ENCODE measurements at places on chromosomes 4 and X.

GRCh38 chr4:140012688-140013486 lies 141.1 kb downstream of the MAML3 start:
- peak; percentile 77 for DNase-seq

DNA sequence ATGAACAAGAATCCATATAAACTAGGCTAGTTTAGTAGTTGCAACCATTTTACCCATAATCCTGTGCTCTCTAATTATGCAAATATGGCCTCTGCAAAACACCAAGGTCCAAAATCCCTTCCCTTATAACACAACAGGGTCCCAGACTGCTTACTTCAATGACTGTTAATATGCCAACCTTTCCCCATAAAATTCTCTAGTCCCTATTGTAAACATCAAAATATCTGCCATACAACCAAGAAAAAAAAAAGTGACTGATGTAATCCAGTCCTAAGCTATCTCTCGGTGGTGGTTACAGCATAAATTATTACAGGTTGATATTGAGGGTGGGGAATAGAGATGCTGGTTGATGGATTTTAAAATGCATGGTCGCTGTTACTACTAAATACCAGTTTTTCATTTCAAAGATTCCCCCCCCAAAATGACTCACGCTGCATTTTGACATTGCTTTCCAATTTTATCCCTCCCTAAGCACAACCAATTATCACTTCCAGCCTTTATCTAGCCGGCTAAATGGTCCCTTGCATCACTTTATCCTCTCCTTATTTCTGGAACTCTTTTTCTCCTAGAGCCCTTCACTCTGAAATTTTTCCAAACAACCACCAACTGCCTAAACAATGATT lies 44.8 kb downstream of the TSPAN5 start:
- DNase-seq, result no peak

DNA sequence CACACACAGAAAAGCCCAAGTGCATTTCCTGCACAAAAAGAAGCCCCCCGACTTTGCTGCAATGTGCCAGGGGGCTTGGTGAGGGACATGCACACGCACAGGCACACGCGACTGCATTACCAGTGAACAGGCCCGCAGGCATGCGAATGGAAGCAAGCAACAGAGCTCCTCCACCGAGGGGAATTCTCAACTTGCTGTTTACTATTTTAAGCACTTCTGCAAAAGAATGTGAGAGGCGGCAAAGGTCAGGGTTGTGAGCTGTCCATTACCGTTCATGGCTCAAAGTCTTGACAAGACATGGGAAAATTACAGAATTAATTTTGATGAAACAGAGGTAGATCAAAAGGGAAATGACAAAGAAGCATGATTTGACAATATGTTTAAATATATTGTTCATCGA lies 342.5 kb upstream of the NOCT start:
- DNase-seq, result no peak

GRCh38 chr4:62709618-62710252 lies 1509.6 kb downstream of the ADGRL3 start:
- no peak for DNase-seq

DNA sequence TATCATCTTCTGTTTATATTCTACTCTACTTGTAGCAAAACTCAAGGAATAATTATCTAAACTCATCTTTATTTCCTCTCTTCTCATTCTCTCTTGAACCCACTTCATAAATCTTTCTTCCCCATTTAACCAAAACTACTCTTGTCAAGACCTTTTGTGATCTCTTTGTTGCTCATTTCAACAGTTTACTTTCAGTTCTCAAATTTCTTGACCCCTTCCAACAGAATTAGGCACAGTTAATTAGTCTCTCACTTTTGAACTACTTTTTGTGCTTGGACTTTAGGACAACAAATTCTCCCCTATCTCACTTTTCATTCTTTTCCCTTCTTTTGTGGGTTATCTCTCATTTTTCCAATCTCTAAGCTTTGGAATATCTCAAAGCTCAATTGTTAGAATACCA lies 27.4 kb upstream of the CAMK2D start:
- no peak for DNase-seq

- DNase-seq, result no peak
Measured at GRCh38 chr4:147879676-147880075, 147.8 kb downstream of the ARHGAP10 start.

- DNase-seq, result no peak
Measured at GRCh38 chr4:183989931-183990330, 84.8 kb downstream of the STOX2 start.

DNA sequence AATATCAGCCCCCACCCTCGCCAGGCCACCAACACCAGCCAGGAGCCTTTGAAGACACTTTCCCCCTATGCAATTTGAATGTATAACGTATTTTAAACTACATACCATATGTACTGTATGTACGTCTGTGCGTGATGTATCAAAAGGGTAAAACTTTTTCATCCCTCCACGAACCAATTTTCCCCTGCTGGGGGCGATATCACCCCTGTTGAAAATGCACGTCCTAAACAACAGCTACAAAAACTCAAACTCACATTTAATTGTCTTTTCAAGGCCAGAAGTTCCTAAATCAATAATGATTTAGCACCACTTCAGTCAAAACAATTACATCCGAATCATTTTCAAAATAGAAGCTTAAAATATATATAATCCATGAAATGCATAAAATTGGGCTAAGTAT lies 1.4 kb downstream of the VEGFD start:
- DNase-seq, result no peak

DNA sequence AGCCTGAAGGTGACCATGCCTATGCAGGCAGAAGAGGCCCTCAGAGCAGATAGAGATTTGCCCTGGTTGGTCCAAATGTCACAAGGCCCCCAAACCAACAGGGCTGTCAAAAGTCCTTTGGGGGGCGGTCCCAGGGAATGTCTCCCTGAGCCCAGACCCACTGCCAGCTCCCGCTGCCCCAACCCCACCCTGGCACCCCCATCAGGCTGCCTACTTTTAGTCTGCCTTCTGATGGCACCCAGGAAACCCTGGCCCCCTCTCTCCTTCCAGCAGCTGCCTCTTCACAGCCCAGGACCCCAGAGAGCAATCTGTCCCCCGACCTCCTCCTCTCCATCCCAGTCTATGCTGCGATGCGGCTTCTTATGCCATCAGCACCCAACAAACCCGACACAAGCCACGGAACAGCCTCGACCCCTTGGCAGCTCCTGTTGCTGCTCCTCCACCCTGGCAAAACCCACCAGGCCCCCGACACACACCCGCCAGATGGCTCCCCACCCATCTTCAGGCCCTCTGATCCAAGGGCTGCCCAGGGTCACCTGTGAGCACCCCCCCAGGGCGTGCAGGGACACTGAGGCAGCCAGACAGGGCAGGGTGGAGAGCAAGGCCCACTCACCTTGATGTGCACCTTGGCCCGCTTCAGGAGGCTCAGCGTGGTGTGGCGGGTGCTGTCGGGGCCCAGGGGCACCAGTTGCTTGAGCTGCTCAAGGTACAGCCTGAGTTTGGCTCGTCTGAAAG lies 9.9 kb downstream of the MXD4 start:
- no peak for DNase-seq

DNA sequence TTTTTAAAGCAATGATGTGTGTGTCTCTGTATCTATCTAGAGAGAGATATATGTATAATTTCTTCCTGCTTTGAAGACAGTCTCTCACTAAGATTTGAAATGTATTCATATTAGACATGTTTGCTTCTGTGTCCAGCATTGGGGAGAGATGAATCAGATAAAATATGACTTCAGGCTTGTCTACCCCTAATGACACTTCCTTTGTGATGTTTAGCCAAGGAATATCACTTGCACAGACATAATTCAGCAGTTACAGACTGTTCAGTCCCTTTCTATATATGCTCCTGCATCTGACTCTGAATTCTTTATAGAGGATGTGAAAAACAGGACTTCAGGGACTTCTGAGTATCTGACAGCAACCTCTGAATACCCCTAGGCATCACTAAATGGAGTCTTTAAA lies 158.4 kb downstream of the DCLK2 start:
- no peak for DNase-seq

DNA sequence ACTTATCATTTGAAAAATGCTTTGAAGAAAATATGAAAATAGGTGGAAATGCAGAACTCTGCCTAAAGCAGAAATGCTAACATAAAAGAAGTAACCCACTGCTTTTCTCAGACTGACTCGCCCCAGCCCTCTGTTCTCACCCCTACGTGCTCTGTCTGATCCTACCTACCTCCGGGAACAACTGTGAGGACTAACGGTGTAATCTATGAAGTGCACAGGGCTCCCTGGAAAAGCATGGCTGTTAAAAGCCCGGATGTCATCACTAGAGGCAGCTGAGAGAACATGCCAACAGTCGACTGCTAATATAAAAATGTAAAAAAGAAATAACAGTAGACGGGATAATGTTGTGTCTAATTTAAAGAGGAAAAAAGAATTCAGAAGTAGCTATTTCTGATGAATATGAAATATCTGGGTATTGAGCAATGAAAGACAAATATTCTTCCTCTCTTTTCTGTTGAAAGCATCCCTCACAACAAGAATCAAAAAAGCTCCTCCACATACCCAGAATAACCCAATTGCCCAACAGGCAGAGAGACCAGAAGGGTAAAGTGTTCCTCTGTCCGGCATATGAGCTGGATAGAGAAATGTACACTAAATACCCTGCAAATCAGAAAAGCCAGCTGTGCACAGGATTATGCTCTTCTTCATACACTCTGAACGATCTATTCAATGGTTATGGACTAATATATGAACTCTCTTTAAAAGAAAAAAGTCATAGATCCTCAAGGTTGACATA lies 130.7 kb downstream of the TSPAN5 start:
- no peak for DNase-seq

GRCh38 chrX:18676050-18676449 lies 4.1 kb upstream of the RS1 start:
- no peak for DNase-seq

GRCh38 chr4:132646186-132646585 lies 502.9 kb upstream of the PCDH10 start:
- DNase-seq, result no peak

- no peak for DNase-seq
Measured at GRCh38 chr4:88696630-88697029, 999 bp downstream of the NAP1L5 start.

- DNase-seq, result peak; percentile 67
Measured at GRCh38 chrX:47191331-47191730, 2.3 kb upstream of the UBA1 start.

DNA sequence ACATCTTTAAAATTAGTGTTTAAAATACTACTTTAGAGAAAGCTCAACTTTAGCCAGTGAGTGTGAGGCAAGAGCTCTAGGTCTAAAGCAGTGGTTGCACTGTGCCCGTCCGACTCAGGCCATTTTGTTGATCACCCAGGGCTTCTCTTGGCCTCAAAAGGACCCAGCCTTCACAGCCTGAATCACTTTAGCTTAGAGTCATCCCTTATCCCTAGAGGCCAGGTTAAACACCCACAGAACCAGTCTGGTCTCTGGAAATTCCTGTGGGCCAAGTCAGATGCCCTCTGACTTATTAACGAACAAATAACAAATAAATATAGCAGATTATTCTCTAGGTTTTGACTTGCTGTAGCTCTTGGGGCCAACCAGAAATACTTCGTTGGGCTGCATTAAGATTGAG lies 102.3 kb downstream of the WWC2 start:
- no peak for DNase-seq

DNA sequence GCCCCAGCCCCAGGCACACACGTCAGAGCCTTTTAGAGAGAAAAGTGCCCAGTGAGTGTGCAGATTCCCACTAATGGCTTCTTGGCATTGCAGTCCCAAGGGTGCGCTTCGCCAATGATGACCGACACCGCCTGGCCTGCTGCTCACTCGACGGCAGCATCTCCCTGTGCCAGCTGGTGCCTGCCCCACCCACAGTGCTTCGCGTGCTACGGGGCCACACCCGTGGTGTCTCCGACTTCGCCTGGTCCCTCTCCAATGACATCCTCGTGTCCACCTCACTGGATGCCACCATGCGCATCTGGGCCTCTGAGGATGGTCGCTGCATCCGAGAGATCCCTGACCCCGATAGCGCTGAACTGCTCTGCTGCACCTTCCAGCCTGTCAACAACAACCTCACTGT lies 2.9 kb downstream of the WDR13 start:
- no peak for DNase-seq

- DNase-seq, result no peak
Measured at GRCh38 chr4:151094290-151094751, 5.1 kb upstream of the RPS3A start.

DNA sequence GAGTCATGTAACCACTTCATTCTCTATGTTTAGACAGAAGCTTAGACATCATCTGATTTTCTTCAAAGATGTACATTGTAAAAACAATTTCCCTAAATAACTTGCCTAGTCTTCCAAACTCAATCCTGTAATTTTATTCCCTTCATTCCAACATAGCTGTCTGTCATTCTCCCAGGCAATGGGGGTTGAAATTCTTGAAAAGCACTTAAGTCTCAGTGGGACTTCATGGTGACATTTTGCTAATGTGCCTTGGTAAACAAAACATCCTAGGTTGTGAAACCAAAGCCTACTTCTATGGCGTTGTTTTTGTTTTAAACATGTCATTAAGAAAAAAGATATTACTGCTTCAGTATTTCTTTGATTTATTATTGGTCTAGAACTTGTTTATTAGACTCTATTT lies 122.0 kb upstream of the NRK start:
- DNase-seq, result no peak

- DNase-seq, result peak; percentile 6
Measured at GRCh38 chr4:38189445-38189844, 229.2 kb downstream of the PTTG2 start.

DNA sequence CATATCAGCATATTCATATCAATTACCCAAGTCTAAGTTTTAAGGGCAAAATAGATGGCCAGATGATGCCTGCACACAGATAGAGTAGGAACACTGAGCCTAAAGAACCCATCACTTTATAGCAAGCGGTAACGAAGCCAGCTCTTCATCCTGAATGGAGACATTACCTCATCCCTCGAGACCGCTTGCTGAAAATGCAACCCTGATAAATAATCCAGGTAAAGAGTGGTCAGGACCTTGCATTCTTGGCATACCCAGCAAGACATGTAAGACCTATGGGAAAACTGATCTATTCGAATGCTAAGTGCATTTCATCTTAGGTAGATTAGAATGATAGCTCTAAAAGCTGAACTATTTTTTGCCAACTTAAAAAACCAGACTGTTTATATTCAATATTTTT lies 25.3 kb downstream of the DCHS2 start:
- DNase-seq, result no peak

DNA sequence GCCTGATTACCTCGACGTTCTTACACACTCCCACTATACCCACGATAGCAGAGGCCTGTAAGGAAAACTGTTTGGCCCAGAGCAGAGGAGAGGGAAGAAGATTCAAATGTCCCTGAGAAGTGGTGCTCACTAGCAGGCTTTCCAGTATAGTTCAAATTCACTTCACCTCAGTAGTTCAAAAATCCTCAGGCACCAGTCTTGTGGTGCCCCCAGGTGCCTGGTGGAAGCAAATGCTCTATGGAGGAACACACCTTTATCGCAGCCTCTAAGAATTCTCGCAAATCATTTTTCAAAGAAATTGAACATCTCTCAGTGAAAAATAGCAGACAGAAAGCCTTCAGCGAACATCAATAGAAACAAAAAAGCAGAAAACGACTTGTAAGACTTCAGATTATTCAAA lies 12.2 kb upstream of the MTMR1 start:
- DNase-seq, result no peak

- no peak for DNase-seq
Measured at GRCh38 chrX:96722781-96723180, 38.1 kb downstream of the DIAPH2 start.

- DNase-seq, result no peak
Measured at GRCh38 chr4:145061318-145061920, 36.6 kb downstream of the ANAPC10 start.
